ENCODE measurements at places on chromosomes 7 and 10.

GRCh38 chr10:67200913-67201564 is 275.2 kb downstream of the LRRTM3 start:
- H3K27ac ChIP-seq = no peak overlapping the region
- no peak for DNase-seq
- H3K4me1 ChIP-seq = no peaks in the 10 kb centered on the region
- no peak overlapping the region for H3K4me3 ChIP-seq

DNA sequence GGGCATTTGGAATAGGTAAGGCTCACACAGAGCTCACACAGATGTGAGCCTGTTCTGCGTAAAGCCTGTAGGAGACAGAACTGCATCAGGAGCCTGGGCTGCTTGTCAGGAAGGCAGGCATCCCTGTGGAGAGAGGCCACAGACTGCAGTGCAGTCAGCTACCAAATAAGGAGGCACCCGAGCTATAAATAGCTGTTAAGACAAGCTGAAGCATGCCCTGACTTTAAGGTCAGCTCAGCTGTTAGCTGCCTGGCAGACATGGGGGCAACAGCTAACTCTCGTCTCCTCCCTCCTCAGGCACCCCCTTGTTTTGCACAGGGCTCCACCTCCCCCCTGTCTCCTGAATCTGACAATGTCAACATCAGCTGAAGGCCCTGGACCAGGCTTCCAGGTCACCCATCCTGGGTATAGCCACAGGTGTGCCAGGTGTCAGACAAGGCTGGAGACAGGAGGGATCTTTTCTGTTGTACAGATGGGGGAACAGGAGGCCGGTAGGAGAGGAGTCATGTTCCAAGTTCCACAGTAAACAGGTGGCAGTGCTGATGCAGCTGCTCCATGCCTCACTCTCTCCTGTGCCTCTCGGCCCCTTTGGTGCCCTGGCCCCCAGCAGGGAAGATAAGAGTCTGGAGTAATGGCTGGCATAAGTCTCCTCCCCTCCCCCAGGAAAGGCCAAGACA is 27.6 kb upstream of the MKRN1 start:
- H3K4me1 ChIP-seq = no peaks in the 10 kb centered on the region
- H3K27me3 ChIP-seq = no peaks in the 10 kb centered on the region
- H3K27ac ChIP-seq = no peak overlapping the region
- no peak overlapping the region for H3K4me3 ChIP-seq

DNA sequence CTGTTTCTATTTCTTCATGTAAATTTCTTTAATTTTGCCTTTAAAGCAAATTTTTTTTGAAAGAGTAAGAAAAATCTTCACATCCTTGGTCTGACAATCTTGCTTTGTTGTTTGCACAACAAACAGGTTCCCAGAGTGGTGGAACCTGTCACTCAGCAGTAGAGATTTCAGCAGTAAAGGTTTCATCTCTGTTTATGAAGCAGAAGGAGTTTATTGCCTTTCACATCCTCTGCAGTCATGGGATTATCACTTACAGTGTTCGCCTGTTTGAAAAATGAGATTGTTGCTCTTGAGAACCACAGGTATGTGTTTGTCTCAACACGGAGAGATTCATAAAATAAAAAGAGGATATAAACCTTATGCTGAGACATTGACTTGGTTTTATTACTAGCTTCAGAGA is 342.6 kb downstream of the IPMK start:
- no peak overlapping the region for H3K4me3 ChIP-seq
- no peak for DNase-seq
- H3K27me3 ChIP-seq = no peaks in the 10 kb centered on the region
- H3K36me3 ChIP-seq = no peaks in the 10 kb centered on the region

GRCh38 chr7:87300756-87301155 is 44.7 kb upstream of the CROT start:
- no peak overlapping the region for H3K27ac ChIP-seq
- no peak for DNase-seq
- H3K4me1 ChIP-seq = no peaks in the 10 kb centered on the region

DNA sequence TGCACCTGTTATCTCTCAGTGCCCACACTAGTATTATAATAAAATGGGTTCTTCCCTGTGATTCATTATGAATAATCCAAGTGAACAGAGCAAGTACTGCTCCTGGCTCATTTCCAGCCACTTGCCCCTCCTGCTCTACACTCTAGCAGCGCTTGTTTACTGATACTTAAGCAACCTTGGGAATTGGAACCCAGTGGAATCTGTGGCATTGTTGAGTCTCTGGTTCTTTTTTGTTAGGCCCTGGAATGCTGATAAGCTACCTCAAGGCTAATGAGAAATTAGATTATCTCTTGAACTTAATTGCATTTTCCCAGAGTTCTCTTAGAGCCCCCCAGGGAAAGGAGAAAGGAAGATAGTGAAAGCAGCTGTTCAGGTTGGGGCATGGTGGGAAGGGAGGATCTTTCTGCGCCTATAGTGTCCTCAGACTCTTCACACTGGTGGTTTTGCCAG is 34.0 kb downstream of the PRKAR2B start:
- H3K36me3 ChIP-seq = no peaks in the 10 kb centered on the region
- no peak overlapping the region for H3K27ac ChIP-seq
- H3K4me1 ChIP-seq = no peaks in the 10 kb centered on the region
- no peak overlapping the region for H3K4me3 ChIP-seq
- H3K27me3 ChIP-seq = no peaks in the 10 kb centered on the region

DNA sequence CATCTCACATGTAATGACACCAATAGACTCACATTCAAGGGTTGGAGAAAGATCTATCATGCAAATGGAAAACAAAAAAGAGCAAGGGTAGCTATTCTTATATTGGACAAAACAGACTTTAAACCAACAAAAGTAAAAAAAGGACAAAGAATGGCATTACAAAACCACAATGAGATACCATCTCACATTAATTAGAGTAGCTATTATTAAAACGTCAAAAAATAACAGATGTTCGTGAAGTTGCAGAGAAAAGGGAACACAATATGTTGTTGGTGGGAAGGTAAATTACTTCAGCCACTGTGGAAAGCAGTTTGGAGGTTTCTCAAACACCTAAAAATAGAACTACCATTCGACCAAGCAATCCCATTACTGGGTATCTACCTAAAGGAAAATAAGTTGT is 197.0 kb downstream of the SNX13 start:
- no peak overlapping the region for H3K4me3 ChIP-seq
- no peaks in the 10 kb centered on the region for H3K36me3 ChIP-seq
- H3K27me3 ChIP-seq = no peaks in the 10 kb centered on the region
- H3K4me1 ChIP-seq = no peaks in the 10 kb centered on the region

GRCh38 chr7:32941181-32941580 is 16.1 kb upstream of the FKBP9 start:
- H3K36me3 ChIP-seq = no peaks in the 10 kb centered on the region
- peaks cover 11% of the 10 kb centered on the region for H3K4me1 ChIP-seq
- H3K4me3 ChIP-seq = no peak overlapping the region
- no peak overlapping the region for H3K27ac ChIP-seq
- no peak for DNase-seq

DNA sequence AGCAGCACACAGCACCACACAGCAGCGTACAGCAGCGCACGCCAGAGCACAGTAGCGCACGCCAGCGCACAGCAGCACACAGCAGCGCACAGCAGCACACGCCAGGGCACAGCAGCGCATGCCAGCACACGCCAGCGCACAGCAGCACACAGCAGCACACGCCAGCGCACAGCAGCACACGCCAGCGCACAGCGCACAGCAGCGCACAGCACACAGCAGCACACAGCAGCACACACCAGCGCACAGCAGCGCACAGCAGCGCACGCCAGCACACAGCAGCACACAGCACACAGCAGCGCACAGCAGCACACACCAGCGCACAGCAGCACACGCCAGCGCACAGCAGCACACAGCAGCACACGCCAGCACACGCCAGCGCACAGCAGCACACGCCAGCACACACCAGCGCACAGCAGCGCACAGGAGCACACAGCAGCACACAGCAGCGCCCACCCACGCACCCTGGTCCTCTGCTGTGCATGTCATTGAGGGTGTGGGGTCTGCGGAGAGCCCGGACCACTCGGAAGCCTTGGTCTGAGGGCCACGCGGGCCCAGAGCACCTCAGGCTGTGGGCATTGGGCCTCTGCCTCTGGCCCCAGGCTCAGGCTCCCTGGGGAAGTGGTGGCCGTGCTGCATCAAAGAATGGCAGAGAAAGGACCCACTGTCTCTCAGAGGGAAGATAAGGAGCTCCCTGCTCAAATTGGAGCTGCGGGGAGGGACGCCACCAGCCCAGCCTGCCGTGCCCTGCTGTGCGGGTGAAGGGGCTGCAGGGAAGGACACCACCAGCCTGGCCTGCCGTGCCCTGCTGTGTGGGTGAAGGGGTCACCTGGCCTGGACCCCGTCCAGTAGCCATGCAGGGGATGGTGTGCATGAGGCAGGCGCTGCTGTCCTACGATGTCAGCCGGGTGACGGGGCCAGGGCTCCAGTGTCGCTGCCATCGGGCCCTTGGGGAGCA is 27.5 kb upstream of the GPR146 start:
- DNase-seq = no peak
- H3K27me3 ChIP-seq = no peaks in the 10 kb centered on the region
- H3K4me1 ChIP-seq = peaks cover 29% of the 10 kb centered on the region
- H3K4me3 ChIP-seq = no peak overlapping the region
- no peak overlapping the region for H3K27ac ChIP-seq

Measured in CD4-positive, alpha-beta T cell (primary cell).